ENCODE measurements at places on chromosomes 7 and 10.

DNA sequence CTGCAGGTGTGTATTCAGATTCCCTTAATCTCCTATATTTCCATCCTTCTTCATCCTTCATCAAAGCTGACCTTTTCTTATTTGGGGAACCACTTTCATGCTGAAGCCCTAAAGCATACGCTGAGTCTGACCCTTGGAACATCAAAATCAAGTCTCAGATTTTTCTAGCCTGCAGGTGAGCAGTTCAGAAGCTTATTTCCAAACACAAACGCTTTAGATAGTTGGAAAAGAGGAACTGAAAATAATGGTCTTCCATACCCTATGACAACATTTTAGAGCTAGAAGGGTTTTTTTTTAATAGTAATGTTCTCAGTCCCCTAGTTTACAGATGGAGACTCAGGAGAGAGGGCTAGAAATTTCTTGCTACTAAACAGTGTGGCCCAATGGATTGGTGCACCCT is 1.6 kb upstream of the AGK start:
- DNase-seq: no peak

GRCh38 chr7:2955269-2955668 is 88.4 kb downstream of the CARD11 start:
- DNase-seq: no peak

GRCh38 chr7:139106959-139107358 is 2.6 kb downstream of the ZC3HAV1 start:
- no peak for DNase-seq

DNA sequence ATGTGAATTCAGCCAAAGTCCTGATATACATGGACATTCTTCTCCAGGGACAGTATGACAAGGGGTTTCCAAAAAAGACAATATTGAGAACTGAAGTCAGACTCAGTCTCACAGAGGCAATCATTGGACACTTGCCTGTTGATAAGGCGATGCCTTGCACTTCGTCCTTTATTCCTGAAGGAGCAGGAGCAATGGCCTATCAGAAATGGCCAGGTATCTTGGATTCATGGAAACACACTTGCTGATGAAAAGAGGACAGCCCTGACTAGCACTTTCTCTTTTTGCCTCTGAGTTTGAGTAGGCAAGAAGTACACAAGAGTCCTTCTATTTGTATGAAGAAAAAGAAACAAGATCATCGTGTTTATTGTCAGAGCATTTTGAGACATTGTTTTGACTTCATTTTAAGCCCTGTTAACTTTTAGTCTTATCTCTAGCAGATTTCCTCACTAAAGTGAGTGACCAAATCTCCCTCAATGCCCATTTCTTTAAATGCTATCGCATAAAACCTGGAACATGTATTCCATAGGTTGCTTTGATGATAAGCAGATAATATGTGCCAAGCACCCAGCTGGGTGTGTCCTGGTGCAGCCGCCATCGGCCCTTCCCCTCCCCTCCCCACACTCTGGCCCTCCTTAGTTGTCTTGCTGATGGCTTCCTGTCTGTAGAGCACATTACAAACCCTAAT is 26.6 kb downstream of the ST8SIA6 start:
- DNase-seq: no peak

- DNase-seq: no peak
Observed at GRCh38 chr10:18369859-18370473, 229.7 kb downstream of the CACNB2 start.

- no peak for DNase-seq
Observed at GRCh38 chr7:142400042-142400533, 142.2 kb upstream of the PRSS58 start.

DNA sequence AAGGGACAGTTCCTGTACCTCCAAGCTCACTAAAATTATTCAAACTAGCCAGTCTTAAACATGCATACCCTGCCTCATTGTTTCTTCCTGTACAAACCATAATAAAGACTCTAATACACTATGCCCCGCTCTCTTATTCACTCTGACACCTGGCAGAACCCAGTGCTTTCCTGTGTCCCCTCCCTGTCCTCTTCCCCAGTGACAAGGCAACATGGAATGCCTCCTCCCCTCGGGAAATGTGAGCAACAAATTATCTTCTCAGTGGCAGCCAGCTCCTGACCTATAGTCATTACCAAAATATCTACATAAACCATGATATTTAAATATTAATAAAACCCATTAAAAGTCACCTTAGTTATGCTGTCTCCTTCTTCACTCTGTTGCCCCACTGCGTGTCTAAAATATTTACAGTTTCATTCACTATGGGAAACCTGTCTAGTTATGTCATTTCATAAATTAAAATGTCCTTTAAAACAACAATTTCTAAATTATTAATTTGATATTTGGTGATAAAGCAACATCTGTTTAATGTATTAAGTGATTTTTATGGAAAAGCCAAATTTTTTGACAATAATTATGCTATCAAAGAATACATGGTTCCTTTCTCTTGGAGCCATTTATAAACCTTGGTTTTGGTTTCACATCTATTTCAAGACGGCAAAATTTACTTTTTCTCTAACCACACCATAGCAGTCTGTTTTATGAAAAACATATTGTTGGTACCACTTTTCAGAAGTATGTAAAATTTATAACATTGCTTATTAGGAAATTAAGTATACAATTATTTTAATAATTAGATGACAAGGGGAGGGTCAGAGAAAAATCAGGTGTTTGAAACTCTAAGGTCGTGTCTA is 1355.2 kb downstream of the XPNPEP1 start:
- DNase-seq: no peak

DNA sequence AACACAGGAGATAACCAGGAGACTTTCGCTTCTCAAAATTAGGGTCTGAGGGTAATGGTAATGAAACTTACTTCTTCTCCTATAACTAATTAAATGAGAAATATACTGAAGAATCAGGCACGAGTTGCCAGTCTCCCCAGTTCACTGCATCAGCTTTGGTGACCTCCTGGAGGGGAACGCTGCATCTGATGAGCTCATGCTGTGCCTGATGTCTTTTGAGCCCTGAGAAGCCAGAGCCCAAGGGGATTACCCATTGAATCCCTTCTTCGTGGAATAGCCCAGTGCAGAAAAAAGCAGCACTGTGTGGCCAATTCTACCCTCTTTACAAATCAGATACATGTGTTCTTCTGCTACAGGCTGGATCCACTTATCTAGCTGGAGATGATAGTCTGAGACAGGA is 45.1 kb downstream of the CYP2C9 start:
- no peak for DNase-seq

DNA sequence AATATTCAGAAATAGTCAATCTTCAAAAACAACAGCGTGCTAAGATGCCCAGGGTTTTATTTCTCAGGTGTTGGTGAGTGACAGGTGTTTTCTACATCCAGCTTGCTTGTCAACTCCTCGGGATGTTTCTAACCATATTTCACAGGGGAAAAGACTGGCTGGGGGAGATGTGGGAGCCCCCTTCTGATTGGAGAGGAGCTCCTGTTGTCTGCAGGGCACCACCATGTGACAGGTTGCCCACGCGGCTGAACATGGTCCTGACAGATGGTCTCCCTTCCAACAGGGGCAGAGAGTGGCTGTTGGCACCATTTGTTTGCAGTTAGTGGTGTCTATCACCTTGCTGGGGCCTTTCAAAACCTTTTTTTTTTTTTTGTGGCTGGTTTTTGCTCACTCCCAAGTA is 16.5 kb upstream of the GPR26 start:
- DNase-seq: no peak

DNA sequence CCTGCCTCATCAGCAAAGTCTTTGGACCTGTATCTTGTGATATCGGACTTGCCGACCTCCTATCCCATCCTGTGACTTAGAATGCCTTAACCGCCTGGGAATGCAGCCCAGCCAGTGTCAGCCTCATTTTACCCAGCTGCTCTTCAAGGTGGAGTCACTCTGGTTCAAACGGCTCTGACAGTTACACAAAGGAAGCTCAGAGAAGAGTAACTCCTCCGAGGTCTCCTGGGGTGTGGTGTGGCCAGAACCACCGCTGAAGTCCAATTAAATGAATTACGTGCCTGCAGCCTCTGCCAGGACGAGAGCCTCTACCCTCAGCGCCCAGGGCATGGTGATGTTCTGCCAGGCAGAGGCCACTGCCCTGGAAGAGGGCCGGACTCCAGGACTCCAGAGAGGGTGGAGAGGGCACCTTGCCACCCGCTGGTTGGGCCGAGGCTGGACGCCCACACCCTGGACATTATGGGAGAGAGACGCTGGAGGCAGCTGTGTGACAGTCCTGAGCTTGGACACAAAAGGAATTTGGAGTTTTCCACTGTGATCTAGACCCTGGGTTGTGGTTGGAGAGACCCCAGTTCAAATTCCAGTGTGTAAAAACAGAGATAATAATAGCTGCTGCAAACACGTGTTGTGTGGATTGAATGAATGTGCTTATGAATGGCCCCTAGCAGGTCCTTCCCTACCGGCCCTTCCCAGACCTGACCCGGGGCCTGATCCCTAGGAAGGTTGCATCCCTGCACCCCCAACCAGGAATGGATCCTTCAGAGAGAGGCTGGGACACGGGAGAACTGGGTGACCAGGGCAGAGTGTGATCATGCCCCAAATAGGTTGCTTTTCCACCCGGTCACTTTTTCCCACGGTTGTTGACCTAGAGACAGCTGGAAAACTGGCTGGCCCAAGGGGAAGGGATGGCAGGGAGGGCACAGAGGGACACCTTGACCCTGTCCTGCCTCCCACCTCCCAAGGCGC is 37.8 kb upstream of the FZD9 start:
- no peak for DNase-seq

- no peak for DNase-seq
Observed at GRCh38 chr10:34313888-34314287, 501.2 kb downstream of the PARD3 start.

DNA sequence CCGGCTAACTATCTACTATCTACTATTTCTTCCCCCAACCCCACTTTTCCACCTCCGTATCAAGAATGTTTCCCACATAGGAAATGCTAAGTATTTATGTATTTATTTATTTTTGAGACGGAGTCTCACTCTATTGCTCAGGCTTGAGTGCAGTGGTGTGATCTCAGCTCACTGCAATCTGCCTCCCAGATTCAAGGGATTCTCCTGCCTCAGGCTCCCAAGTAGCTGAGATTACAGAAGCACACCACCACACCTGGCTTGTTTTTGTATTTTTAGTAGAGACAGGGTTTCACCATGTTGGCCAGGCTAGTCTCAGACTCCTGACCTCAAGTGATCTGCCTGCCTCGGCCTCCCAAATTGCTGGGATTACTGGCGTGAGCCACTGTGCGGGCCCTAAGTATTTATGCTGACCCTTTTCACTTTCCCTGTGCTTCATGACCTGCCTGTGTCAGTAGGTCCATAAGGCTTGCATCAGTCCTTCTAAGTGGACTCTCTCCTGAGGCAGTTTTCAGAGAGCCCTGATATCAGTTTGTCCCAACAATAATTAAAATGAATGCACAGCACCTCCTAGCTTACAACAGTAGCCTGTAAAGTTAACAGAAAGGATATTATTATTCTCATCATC is 25.7 kb upstream of the FBXW4 start:
- no peak for DNase-seq
